ENCODE measurements at places on chromosomes 3 and 15.

DNA sequence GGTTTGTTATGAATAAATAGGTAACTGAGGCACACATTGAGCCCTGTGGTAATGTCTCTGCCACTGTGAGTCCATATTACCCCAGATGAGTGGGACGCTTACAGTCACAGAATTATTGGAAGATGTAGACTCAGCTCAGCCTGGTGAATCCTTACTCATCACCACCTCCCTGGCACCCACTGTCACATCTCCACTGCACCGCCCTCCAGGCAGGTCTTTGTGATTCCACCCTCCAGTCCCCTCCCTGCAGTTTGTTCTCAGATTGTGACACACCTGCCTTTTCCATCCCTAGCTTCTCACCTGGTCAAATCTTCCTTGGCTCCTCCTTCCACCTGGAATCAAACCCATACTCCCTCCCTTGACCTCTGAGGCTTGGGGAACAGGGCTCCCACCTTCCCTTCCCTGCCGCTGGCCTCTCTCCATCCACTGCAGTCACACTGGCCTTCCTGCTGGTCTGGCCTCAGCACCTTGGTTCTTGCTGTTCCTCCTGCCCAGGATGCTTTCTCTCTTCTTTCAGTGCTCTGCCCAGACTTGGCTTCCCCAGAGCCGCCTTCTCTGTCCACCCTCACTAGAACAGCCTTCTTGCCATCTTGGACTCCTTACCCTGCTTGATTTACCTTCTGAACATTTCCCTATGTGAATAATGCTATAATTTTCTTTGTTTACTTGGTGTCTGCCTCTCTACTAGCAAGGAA is 9.4 kb downstream of the SLC6A20 start:
- H3K4me1 ChIP-seq = no peaks in the 10 kb centered on the region
- no peak overlapping the region for H3K4me3 ChIP-seq
- H3K36me3 ChIP-seq = no peaks in the 10 kb centered on the region
- H3K27me3 ChIP-seq = no peaks in the 10 kb centered on the region

DNA sequence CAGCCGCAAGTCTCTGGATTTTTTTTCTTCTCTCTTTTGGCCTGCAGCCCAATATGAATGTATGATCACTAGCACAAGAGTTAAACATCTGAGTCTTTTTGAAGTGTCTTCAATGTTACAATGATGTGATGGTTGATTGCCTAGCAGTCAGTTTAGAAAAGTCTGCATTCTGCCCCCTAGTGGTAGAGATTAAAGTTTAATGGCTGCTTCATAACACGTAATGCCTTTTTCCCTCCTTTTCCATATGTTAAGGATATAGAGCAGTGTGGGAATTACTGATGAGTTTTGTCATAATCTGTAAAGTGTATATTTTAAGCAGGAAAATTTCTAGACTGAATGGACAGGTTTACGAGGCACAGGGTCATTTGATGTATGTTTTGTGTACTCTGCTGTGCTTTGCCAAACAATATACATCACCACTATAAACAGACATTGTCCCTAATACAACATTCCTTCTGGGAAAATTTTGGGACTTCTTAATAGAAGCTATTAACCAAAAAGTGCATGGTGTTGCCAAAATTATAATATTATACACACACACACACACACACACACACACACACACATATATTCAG is 1038.5 kb upstream of the NR2F2 start:
- H3K4me1 ChIP-seq = no peaks in the 10 kb centered on the region
- H3K36me3 ChIP-seq = no peaks in the 10 kb centered on the region
- H3K27me3 ChIP-seq = no peaks in the 10 kb centered on the region
- H3K4me3 ChIP-seq = no peak overlapping the region

DNA sequence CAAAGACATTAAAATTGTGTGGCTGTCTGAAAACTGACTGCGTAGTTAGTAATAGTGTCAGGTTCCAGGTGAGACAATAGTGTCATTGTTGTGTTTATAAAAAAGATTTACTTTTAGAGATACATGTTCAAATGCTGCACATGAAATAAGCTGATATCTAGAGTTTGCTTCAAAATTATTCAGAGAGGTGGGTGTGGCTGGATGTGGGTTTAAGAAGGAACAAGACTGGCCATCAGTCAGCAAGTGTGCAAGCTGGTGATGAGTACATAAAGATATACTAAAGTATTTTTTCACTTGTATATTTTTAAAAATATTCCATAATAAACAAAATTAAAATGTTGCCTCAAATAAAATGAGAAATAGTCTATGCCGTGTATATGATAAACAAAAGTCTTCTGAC is 190.6 kb downstream of the ARRDC4 start:
- H3K27me3 ChIP-seq = peaks cover 33% of the 10 kb centered on the region
- no peak overlapping the region for H3K27ac ChIP-seq

DNA sequence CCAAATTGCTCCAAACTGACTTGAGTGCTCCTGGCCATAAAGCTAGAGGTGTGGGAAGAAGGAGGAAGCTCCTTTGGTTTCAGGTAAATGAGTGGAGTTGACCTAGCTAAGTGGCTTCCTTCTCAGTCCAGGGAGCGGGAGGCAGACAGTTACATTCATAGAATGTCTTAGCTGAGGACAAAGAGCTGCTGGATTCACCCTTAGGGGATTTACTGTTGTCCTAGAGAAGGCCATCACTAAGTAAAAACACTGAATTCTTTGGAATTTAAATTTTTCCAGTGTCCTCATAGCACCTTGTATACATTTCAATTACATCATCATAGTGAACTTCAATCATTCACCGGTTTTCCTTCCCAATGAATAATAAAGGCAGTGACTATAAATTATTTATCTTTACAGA is 27.3 kb upstream of the NANOGP8 start:
- no peaks in the 10 kb centered on the region for H3K36me3 ChIP-seq
- DNase-seq = no peak
- no peaks in the 10 kb centered on the region for H3K4me1 ChIP-seq
- H3K27me3 ChIP-seq = no peaks in the 10 kb centered on the region
- no peak overlapping the region for H3K4me3 ChIP-seq
- H3K27ac ChIP-seq = no peak overlapping the region

DNA sequence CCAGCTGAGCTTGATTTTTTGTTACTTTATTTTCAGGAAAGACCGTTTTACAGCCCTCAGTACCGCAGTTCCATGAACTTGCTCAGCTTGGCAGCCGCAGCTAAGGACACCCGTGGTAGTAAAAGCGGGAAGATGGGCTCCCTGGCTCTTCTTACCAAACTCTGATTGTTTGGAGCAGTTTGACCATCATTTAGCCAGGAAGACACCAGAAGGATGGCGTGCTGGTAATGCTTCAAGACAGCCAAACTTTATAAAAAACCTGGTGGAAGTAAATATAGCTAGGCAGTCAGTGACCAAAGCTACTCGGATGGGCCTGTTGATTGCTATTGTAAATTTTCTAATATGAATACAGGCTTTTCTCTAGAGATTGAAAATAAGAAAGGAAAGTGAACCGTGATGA is 28.9 kb downstream of the POLR2M start:
- no peaks in the 10 kb centered on the region for H3K36me3 ChIP-seq
- no peak overlapping the region for H3K27ac ChIP-seq
- no peaks in the 10 kb centered on the region for H3K4me1 ChIP-seq
- H3K4me3 ChIP-seq = no peak overlapping the region

DNA sequence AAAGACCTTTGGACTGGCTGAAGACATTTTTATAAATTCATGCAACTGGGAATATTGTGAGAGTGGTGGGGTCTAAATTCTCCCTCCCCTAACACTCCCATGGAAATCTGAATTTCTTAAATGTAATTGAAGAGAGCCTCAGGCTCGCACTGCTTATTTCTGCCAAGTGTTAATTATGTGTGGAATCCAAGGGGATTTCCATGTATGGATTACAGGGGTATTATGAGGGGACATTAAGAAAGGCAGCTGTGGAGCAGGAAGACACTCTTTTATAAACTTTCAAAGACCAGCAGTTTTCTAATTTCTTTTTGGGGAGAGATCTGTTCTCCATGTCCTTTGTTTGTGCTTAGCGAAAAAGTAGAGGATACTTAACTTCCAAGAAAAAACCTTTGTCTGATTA is 152.1 kb upstream of the TBL1XR1 start:
- no peaks in the 10 kb centered on the region for H3K27me3 ChIP-seq
- H3K4me3 ChIP-seq = no peak overlapping the region
- DNase-seq = no peak
- no peaks in the 10 kb centered on the region for H3K36me3 ChIP-seq
- peaks cover 28% of the 10 kb centered on the region for H3K4me1 ChIP-seq
- H3K27ac ChIP-seq = no peak overlapping the region

GRCh38 chr3:159726231-159726964 is 262.2 kb upstream of the IL12A start:
- no peak overlapping the region for H3K4me3 ChIP-seq
- peak; percentile 75 for DNase-seq
- no peak overlapping the region for H3K27ac ChIP-seq
- H3K36me3 ChIP-seq = no peaks in the 10 kb centered on the region

GRCh38 chr15:38427380-38427779 is 26.5 kb upstream of the FAM98B start:
- H3K27me3 ChIP-seq = no peaks in the 10 kb centered on the region
- H3K4me3 ChIP-seq = no peak overlapping the region
- no peaks in the 10 kb centered on the region for H3K36me3 ChIP-seq
- H3K4me1 ChIP-seq = no peaks in the 10 kb centered on the region
- no peak for DNase-seq

GRCh38 chr3:69094467-69095205 is 9.9 kb downstream of the ARL6IP5 start:
- H3K27ac ChIP-seq = no peak overlapping the region
- DNase-seq = no peak
- peaks cover 33% of the 10 kb centered on the region for H3K4me1 ChIP-seq
- H3K27me3 ChIP-seq = no peaks in the 10 kb centered on the region
- peaks cover 4% of the 10 kb centered on the region for H3K36me3 ChIP-seq
- no peak overlapping the region for H3K4me3 ChIP-seq

DNA sequence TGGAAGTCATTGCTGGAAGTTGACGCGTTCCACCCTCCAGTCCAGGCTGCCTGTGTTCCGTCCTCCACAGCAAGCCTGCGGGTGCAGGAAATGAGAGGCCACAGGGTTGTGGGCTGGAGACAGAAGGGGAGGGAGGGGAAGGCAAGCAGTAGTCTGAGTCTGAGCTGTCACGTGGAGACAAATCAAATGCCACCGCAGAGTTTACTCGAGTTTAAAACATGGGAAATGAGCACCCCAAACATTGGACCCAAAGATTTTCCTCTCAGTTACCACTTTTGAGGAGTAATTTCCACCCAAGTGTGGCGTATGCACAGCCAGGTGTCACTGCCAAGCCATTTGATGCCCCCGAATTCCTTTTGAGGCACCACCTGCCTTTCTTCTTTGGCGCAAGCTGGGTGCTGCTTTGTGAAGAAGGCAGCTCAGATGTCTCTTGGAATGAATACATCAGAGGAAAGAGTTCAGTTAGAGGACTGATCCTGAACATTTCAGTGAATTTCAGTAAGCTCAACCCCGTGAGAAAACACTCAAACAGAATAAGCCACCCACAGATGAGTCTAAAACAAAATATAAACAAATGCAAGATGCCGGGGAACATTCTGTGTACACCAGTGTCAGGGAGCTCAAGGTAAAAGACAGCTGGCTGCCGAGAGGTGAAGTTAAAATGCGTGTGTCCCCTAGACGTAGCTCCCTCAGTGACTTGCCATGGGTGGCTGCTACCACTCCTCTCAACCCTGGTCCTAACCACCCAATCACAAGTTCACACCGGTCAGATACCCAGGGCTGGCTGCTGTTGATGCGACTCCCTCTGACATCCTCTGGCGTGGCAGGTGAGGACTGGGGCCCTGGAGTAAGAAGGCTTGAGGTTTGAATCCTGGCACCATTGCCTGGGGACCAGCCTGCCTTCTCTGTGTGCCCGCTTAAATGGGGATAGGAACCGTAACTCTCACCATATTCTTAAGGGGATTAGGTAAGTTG is 203.8 kb downstream of the UACA start:
- H3K4me1 ChIP-seq = no peaks in the 10 kb centered on the region
- no peaks in the 10 kb centered on the region for H3K36me3 ChIP-seq
- no peak overlapping the region for H3K27ac ChIP-seq
- DNase-seq = no peak
- H3K27me3 ChIP-seq = no peaks in the 10 kb centered on the region

GRCh38 chr3:153069598-153070510 is 92.2 kb upstream of the RAP2B start:
- H3K27ac ChIP-seq = no peak overlapping the region
- DNase-seq = no peak

Data from PC-9 (cell line).